Stimulated activated CD4-positive, alpha-beta T cell treated with anti-CD3 and anti-CD28 coated beads, TNF-alpha, amount 100 ng/mL, for 4 hours (primary cell): ENCODE measurements at places on chromosomes 7 and 10.

DNA sequence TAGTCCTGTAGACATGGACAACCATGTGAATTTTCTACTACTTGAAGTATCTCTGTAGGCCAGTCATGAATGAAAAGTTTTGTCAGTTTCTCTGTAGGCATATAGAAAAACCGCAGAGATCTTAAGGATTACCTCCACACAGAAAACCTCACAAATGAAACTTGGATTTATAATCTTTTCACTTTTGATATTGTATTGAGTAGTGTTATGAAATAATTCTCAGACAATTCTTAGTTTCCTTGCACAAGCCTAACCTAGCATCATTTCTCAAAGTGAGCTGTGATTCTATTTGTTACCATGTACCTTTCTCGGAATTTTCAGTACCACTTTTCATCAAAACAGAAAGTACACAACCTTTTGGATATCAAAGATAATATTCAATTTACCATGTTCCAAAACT lies 51.4 kb upstream of the OIT3 start:
- no peak for DNase-seq

DNA sequence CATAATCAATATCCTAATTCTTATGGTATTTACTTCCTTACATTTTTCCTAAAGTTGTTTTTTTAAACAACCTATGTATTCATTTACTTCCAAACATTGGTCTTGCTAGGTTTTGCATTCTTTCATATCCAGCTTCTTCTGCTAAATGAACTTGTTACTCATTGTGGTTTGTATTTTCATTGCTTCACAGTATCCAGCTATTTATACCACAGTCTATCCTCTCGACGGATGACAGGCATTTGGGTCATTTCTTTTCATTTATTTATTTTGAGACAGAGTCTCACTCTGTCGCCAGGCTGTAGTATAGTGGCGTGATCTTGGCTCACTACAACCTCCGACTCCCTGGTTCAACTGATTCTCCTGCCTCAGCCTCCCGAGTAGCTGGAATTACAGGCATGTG lies 66.8 kb downstream of the CCDC6 start:
- DNase-seq: no peak

DNA sequence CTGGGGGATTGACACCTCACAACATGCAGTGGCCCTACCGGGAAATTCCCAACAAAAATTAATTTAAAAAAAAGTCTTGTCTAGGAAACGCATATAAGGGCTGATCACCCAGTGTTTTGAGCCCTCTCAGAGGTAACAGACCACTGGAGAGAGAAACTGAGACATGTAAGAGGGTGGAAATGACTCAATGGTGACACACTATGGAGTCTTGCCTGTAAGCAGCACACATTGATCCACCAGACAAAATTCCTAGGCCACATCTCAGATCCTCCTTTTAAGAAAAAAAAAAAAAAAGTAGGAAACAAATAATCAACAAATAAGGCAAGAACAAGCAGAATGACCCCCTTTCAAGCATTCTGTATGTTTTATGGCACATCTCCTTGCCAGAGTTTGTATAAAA lies 296.2 kb downstream of the MAGI2 start:
- DNase-seq: no peak

DNA sequence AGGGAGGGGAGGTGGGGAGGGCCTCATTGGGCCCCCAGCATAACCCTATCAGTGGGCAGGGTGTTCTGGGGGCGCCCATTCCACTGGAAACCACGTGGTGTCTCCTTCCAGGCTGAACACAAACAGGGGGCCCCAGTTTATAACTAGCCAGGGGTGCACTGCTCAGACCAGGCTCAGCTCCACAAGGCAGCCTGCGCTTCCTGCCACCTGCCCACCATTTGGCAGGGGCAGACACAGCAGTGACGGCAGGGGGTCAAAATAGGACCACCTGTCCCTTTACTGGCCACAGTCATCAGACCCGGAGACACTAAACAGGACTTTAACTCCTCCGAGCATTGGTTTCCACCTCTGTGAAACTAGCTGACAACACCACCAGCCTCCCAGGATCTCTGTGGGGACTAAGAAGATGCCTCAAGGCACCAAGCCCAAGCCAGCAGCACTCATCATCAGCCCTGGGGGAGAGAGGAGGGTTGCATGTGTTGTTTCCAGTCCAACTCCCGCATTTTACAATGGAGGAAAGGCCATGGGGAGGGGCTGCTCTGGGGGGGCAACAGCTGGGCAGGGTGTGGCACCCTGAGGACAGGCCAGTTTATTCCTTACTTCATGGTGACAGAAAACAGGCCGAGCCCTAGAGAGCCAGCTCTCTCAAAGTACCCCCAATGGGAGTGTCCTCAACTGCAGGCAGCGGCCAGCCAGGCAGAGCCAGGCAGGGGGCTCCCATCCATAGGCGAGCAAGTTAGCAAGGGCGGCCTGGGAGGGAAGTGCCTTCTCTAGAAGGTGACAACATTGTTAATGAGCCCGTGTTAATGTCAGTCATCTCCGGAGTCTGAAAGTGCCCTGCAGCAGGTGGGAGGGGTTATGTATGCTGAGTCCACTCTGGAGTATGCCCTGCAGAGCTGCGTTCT lies 127.6 kb downstream of the TNS3 start:
- DNase-seq: no peak

GRCh38 chr10:63718006-63718405 lies 196.8 kb downstream of the REEP3 start:
- DNase-seq: no peak

DNA sequence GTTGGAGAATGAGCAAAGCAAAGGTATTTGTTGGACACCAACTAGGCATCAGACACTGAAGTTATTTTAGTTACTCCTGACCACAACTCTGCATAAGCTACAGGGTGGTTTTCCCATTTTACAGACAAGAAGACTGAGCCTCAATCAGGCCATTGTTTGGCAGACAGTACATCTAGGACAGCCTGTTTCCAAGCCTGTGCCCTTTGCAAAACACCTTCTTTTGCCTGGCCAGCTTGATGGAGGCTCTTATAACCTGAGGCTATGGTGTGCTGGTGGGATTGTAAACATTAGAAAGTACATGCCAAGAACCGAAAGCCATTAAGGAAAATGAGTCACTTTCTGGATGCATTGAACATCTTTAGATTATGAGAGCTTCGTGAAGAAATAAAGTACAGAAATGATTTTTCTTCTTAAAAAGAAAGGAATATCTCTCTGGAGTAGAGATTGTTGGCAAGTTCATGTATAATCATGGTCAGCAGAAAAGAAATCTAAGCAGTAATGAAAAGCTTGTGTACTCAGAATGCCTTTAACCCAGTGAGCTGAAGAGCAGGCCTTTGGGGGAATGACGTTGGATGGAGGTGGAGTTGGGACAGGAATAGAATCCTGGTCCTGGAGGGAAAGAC lies 140.6 kb downstream of the KIAA1217 start:
- no peak for DNase-seq

GRCh38 chr7:155296788-155297516 lies 726 bp upstream of the INSIG1 start:
- DNase-seq: peak; percentile 68

DNA sequence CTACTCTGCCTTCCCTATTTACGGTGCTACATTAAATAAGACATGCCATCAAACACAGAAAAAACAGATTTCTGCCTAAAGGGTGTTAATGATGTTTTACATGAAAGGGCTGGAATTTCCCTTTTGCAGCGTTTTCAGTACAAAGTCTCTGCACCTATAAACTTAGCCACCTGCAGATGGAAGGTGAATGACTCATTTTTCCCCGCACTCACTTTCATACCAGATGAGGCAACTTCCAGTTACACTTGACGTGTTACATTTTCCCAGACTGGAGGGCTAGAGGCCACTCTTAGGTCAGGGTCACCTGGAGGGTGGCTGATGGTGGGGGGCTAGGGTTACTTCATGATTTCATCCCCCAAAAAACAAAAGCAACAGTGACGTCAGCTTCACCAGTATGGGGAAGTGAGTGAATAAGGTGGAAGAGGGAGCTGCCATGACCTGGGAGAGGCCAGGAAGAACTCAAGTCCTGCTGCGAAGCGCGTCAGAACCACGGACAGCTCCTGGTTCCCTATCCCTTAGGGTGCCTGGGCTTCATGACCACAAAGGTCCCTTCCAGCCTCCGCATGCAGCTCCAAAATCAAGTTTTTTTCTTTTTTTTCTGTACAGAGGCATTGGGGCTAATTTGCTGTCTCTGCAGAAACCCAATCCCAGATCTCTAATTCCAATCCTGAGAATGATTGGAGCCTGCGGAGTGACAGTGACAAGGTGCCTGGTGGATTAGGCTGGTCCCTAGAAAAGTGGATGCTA lies 94.0 kb downstream of the ADARB2 start:
- DNase-seq: no peak

GRCh38 chr10:4345877-4346646 lies 479.9 kb upstream of the AKR1E2 start:
- no peak for DNase-seq

GRCh38 chr7:41148521-41148951 lies 554.4 kb downstream of the INHBA start:
- DNase-seq: no peak

DNA sequence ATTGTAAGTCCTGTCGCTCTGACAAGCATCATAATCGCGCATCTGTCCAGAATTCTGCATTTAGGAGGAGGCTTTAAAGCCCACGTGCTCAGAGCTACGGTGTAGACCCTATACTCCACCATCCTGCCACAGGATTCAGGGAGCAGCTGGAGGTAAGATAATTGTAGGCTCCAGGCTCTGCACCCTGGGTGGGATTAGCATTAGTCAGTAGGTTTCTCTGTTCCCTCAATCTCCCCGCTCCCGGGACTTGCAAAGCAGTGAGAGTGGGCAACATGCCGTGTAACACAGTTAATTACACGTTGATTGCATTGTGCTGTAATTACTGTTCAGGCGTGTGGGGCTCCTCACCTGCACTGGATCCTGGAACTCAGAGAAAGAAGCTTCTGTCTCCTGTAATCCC lies 89.3 kb upstream of the CUX1 start:
- no peak for DNase-seq

- no peak for DNase-seq
These were observed 55.2 kb upstream of the RAPGEF5 start for GRCh38 chr7:22411977-22412693.

- DNase-seq: no peak
These were observed 1.9 kb downstream of the BNIP3 start for GRCh38 chr10:131979821-131980270.

- DNase-seq: no peak
These were observed 188.6 kb downstream of the MTERF1 start for GRCh38 chr7:91691865-91692264.

DNA sequence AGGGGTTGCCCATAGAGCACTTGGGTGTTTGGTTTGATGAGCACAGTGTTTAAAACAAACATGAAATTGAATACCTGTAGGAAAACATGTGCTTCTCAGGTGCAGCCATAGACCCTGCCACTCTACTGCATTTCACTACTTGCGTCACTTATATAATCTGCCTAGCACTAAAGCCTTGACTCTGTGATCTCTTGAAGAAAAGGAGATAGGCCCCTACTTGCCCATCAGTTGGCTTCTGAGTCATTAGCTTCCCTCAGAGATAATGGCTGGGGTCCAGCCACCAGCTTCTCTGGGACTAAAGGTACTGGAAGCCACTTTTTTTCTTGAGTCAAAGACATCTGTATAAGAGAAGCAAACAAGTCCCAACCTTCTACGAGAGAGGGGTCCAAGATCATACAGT lies 45.9 kb upstream of the BTRC start:
- no peak for DNase-seq

- DNase-seq: no peak
These were observed 629.3 kb downstream of the IPMK start for GRCh38 chr10:57638411-57638810.

- DNase-seq: no peak
These were observed 517.5 kb downstream of the KIF20B start for GRCh38 chr10:90218846-90219245.

DNA sequence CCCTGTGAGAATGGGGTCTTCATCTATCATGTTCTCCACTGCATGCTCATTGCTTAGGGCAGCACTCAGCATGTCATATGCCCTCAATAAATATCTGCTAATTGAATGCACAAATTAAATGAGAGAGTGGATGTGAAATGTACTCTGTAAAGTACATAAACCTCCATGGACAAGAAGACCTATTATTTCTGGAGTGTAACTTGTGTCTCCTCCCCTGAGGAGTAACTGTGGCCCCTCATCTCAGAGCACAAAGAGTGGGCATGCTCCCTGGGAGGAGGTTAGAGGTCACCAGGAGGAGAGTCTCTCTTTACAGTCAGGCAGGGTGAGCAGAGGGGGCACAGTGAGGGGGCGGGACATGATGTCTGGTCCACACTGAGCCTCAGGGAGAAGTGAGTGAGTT lies 313.6 kb upstream of the PODXL start:
- no peak for DNase-seq

GRCh38 chr10:18886102-18886501 lies 162.5 kb upstream of the MALRD1 start:
- DNase-seq: no peak

DNA sequence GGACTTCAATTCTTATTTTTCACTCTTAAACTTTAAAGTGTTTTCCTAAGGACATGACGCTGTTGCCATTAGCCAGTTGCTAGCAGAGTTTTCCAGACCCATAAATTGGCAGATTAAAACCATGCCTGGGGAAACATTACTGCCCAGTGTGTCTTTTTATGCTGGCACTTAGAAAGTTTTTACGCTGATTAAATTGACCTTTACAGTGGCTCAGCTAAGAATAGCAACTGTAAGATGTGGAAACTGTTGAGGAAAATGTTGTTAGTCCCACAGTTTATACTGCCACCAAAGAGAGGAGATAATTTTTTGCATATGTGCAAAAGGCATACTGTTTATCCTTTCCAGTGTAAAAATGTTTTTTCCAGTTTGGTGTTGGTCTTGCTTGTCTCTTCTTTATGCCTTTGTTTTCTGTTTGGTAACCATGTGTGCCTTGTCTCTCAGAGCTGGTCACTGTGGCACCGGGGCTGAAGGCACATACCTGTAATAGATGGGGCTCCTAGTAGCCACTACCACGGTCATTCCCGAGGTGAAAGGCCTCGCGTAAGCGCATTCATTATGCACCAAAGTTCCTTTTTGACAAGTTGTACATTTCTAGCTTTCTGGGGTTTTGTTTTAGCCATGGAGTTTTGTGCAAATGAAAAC lies 45.3 kb downstream of the CYP17A1 start:
- DNase-seq: no peak

- peak; percentile 6 for DNase-seq
These were observed 233.9 kb upstream of the CACNA2D1 start for GRCh38 chr7:82677493-82677892.
